Stimulated activated CD4-positive, alpha-beta T cell treated with anti-CD3 and anti-CD28 coated beads, Interleukin-1b, Interleukin-23, amount 100 ng/mL, for 1 hour (primary cell): ENCODE measurements at places on chromosomes 6 and 20.

DNA sequence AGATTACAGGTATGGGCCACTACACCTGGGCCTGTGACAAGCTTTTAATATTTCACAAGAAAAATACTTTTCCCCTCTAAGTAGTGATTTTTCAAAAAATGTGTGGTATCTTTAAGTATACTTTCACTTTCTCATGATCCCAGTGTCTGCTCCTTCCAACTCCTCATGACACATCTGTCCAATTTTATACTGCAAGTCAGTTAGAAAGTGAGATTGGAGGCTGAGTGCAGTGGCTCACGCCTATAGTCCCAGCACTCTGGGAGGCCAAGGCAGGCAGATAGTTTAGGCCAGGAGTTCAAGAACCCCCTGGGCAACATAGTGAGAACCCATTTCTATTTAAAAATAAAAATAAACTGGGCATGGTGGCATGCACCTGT is 20.2 kb downstream of the PIM1 start:
- DNase-seq, result no peak

DNA sequence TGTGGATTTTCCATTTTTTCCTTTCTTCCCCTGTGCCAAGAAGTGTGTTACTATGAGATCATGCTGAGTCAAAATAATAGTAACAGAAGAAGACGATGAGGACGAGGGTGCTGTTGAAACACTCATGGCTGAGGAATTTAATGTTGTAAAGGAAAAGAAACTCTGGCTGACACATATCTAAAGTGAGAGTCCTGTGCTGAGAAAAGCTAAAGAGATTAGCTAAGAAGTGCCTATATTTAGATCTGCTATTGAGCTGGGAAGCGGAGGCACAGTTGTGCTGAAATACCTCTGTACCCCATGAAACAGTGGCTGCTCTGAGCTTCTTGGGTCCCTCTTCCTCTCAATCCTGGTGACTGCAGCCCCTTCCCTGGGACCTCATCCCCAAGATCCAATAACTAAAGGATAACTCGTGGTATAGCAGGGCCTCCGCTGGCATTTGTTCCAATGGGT is 1.1 kb upstream of the SYTL3 start:
- DNase-seq, result no peak

GRCh38 chr20:48621376-48622078 is 206.3 kb downstream of the PREX1 start:
- no peak for DNase-seq

DNA sequence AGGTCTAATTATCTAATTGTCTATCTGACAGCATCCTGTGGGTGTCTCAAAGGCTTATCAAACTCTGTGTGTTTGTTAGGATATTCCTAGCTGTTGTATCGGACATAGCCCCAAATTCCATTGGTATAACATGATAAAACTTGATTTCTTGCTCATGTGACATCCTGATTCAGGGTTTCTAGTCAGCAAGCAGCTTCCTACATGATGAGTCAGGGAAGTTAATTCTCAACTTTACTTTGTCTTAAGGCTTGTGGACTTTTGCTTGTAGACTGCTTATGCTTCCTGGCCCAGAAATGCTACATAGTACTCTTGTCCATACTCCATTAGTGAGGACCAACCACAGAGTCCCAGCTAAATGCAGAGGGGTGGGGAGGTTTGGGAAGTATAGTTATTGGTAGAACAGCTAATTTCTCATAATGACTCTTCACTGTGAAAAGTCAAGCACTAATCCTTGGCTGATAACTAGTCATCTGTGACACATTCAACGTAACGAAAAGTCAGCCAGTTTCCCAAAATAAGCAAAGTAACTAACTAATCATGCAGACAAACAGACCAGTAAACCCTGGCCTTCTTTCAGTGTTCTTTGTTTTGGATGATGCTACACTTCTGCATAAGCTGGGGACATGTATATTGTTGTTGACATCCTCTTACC is 25.8 kb downstream of the NKAIN2 start:
- DNase-seq, result no peak

DNA sequence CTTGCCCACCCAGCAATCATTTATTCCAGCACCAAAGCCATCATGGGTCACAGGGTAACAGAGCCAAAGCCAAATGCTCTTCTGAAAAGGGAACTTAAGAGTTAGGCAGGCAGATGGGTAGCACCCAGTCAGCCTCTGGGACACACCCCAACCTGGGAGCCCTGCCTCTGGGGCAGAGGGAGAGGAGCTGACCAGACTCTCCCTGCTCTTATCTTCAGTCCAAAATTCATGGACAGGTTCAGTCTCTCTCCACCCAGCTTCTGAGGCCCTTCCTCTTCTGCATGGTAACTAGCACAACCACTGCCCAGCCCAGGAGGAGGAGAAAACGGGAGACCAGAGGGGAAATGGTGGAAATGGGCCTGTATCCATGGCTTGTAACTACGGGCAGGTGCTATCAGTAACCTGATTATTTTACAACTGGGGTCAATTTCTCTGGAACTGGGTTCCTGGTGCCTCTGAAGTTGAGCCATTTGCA is 105.4 kb downstream of the NOL4L start:
- DNase-seq, result no peak

DNA sequence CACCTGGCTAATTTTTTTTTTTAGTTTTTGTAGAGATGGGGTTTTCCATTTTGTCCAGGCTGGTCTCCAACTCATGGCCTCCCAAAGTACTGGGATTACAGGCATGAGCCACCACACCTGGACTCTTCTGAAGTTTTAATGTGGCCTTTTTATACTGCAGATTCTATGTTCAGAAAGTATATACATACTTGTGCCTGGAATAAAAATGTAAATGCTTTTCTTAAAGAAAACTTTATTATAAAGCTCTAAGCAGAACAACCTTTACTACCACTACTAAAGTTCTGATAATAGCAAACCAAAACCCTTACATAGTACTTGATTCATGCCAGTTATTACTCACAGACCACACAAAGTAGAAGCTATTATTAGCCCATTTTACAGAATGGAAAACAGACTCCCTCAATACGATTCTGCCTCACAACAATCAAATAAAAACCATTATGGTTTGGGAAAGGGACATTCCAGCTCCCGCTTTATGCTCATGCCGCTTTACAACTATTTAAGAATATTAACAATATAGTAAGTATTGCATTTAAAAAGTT is 5.3 kb downstream of the PHIP start:
- DNase-seq, result no peak

- DNase-seq, result no peak
Measured at GRCh38 chr6:77424761-77425160, 38.5 kb downstream of the HTR1B start.

DNA sequence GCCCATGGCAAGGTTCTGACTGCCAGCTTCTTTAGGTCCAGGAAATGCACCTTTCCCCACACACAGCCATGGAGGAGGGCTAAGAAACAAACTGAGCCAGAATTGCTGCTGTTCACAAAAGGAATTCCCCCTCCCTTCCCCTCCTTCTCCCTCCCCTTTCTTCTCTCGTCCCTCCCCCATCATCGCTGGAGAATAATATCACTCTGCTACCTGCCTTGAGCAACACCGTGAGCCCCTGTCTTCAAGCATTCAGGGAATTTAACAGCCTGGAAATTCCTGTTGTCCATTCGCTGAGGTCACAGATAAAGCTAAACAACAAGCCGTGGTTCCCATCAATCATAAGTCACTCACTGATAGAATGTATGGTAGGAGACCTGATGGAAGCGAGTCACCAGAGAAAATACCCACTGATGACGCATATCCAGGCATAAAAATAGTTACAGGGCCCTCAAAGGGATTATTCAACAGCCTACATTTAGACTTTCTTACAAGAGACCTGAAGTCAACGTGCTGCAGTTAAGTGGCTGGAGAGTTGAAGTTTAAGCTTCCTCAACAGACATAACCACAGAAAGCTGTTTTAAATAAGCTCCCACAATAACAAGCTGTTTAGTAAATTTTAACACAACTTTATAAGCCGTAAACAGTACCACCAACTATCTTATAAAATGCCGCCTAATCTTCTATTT is 59.7 kb downstream of the HIVEP2 start:
- DNase-seq, result peak; percentile 28

DNA sequence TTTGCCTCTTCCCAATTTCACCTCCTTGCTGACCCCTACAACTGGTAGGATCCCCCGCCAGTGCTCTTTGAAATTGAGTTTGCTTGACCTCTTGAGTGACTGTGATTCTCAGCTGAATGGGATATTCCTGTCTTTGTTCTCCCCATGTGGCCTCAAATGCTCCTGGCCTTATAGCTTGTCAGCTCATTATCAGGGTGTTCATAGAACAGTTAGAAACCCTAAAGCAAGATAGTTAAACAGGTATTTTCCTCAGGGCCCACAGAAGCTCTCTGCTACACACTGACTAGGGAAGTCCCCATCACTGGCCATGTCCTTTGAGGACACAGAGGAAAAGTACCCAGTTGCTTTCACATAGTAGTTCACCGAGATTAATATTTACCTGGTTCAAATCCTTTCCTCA is 211.5 kb upstream of the DTNBP1 start:
- no peak for DNase-seq

GRCh38 chr6:56999049-56999448 is 44.1 kb downstream of the BEND6 start:
- no peak for DNase-seq

- DNase-seq, result no peak
Measured at GRCh38 chr20:33664762-33665144, 2.0 kb upstream of the ACTL10 start.

GRCh38 chr20:23507346-23507745 is 16.4 kb downstream of the CST8 start:
- no peak for DNase-seq

- no peak for DNase-seq
Measured at GRCh38 chr6:28789553-28790083, 134.2 kb downstream of the TRIM27 start.
